ENCODE measurements at places on chromosomes 5 and 9.

GRCh38 chr5:54663866-54664265 lies 146.3 kb downstream of the SNX18 start:
- DNase-seq: no peak

DNA sequence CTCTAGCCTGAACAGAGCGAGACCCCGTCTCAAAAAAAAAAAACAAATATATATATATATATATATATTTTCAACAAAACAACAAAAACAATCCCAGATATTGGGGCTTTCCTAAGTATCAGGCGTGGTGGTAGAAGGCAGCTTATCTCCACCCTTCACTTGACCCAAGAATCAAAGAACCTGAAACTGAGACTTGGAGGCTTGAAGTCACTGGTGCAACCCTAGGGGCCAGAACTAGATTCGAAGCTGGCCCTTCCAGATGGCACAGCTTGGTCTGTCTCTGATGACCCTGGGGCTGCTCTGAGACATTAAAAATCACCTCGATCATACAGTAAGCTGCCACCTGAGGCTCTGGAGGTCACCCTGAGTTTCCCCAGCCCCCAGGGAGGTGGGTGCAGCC lies 1.3 kb upstream of the KCNMB1 start:
- DNase-seq: no peak

DNA sequence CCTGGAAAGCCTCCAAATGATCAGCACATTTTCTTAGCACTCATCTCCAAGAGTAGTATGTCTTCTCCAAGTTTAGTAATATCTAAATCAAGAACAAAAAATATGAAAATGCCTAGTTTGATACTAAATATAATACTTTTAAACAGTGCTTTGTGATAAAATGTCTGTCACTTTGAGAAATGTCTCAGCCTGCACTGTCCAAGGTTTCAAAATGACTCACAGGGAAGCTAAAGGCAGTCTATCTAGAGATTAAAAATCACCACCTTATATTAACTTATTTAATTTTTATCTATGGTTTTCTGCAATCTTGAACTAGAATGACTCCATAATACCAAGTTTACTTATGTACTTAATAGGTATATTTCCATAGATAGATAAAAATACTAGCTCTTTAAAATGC lies 633.0 kb upstream of the C9orf72 start:
- DNase-seq: no peak

- DNase-seq: no peak
Measured at GRCh38 chr9:103992938-103993579, 101.0 kb upstream of the SMC2 start.

DNA sequence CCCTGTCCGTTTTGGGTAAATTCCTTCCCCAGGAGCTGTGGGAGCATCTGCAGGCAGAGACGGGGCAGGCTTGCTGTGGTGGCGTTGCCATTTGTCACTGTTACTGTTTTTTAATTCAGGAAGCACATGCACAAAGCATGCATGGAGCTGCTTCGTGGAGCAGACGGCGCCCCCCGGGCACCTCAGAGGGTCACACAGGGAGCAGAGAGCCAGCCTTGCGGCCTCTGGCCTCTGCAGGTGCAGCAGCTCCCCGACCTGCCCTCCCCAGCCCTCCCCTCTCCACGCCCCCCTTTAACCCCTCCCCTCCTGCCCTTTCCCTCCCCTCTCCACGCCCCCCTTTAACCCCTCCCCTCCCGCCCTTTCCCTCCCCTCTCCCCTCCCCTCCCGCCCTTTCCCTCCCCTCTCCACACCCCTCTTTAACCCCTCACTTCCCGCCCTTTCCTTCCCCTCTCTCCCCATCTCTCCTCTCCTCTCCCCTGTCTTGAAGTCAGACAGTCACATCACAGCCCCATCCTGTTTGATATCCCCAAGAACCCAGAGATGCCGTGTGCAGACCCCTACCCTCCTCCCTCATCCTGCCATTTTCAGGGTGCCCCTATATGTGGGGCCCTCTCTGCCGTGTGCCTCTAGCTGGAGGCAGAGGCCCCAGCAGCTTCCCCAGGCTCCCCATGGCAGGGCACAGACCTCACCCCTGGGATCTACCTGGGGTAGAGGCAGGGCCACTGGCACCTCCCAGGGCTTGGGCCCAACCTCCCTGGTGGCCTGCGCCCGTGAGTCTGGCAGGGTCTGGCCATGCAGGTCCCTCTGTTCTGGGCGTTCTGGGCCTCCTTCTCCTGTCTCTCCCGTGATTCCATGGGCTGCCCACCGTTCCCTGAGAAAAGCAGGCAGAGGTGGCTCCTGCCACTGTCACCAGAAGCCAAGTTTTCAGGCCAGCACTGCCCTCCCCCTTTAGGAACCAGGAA lies 29.6 kb upstream of the UBAC1 start:
- DNase-seq: no peak

DNA sequence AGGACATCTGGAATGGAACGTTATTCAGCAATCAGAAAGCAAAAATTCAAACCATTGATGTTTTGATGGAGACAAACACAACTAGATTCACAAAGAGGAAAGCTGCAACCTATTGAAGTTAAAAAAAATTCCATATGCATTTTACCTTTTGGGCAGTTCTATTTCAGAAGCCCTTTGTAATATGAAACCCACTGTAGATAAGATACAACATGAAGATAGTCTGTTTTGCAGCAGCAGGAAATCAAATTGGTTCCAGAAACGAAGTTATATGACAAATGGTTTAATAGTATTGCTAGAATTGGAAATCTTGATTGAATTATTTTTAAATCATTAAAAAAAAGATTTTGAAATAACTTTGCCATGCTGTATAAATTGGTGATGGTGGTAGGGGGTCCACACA lies 872 bp downstream of the LIX1 start:
- no peak for DNase-seq

GRCh38 chr5:76766746-76767145 lies 50.8 kb downstream of the F2R start:
- no peak for DNase-seq

DNA sequence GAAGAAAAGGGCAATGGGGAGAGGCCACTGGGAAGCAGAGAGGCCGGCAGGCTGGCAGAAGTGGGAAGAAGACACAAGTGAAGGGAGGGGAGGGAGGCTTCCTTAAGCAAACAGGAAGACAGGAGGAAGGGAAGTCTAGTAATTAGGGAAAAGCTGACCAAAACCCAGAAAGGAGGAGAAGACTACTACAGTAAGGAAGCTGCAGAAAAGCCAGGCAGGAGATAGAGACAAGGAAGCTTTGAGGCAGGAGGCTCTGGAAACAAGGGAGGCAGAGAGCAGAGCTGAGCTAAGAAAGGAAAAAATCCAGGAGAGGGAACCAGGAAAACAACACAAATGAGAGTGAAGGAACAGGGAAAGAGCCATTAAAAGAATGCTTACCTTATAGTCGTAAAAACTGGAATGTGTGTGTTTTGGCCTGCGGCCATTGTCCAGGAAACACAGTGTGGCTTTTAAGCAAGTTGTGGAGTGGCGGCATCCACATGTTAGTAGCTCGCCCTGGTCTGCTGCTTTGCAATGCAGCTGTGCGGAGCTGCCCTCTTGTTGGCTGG lies 317.1 kb upstream of the CLINT1 start:
- DNase-seq: no peak

- DNase-seq: no peak
Measured at GRCh38 chr5:96067894-96068614, 106.4 kb upstream of the ELL2 start.

GRCh38 chr9:126756876-126757415 lies 47.9 kb upstream of the ZBTB43 start:
- no peak for DNase-seq

DNA sequence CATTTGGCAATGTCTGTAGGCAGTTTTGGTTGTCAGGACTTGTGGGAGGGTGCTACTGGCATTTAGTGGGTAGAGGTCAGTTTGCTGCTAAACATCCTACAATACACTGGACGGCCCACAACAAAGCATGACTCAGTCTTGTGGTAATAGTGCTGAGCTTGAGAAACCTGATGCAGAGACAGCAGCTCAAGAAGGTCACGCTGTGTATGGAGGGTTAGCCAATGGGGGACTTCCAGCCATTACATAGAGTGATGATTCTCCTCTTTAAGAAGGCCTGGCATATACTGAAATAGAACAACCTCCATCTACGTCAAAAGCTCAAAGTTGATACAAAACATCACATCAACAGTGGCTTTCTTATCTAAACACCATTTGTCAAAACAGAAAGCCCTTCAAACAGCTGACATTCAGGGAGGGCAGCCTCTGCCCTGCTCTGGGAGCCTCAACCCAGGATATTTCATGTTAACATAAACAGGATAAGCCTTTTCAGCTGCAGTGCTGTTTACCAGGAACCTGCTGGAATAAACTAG lies 143.0 kb downstream of the GPBP1 start:
- no peak for DNase-seq

- no peak for DNase-seq
Measured at GRCh38 chr5:168790002-168790635, 211.0 kb upstream of the PANK3 start.

DNA sequence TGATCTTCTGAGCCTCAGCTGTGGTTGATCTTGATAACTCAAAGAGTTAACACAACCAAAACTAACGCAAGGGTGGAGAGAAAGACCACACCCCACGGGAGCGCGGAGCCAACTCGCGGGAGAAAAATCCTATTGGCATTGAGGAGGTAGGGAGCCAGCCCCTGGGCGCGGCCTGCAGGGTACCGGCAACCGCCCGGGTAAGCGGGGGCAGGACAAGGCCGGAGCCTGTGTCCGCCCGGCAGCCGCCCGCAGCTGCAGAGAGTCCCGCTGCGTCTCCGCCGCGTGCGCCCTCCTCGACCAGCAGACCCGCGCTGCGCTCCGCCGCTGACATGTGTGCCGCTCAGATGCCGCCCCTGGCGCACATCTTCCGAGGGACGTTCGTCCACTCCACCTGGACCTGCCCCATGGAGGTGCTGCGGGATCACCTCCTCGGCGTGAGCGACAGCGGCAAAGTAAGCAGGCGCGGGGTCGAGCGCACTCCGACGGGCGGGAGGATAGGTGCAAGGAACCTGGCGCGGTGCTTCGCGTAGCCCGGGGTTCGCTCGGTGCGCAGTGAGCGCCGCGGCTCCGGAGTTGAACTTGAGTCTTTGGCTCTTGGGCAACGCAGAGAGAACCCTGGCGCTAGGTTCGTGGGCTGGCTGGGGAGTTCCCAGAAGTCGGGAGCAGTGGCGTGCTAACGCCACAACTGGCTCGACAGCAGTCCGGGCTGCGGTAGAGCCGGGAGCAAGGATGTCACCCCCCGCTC lies at the start of gene GDA:
GDA (plus strand) TSS at position 210 of the 745 bp plus-strand sequence; CDS start at position 330, 120 bp downstream.
- DNase-seq: no peak

GRCh38 chr5:150599917-150600511 lies 40.4 kb upstream of the SYNPO start:
- DNase-seq: no peak

- DNase-seq: no peak
Measured at GRCh38 chr5:145941448-145942130, 5.2 kb downstream of the SH3RF2 start.

GRCh38 chr5:156812959-156813358 lies 37.1 kb upstream of the PPP1R2B start:
- no peak for DNase-seq

All from stimulated activated CD4-positive, alpha-beta T cell treated with anti-CD3 and anti-CD28 coated beads, Interleukin-1b, Interleukin-23, amount 100 ng/mL, for 1 hour (primary cell).